ENCODE measurements at places on chromosomes 4 and X.

DNA sequence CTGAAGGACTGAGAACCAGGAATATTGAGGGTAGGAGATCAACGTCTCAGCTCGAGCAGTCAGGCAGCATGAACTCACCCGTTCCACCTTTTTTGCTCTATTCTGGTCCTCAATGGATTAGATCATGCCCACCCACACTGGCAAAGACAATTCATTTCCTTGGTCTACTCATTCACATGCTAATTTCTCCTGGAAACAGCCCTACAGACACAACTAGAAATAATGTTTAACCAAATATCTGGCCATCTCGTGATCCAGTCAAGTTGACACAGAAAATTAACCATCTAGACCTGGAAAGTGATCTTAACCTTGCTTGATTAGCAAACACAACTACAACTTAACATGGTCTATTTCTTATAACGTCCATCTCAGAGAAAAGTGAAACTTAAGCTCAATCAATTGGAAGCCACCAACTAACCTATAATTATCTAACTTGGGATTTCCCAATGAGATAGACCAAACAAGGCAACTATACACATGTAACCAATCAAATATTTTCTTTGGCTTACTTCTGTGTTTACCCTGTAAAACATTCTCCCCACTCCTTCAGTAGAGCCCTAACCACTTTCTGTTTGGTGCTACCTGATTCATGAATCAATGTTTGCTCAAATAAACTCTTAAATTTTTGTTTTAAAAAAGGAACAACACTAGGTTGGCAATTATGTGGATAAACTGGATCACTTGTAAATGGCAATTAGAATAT, 69.7 kb upstream of the MAMLD1 start:
- DNase-seq, result no peak

GRCh38 chr4:55154290-55154880, 29.0 kb upstream of the KDR start:
- no peak for DNase-seq

DNA sequence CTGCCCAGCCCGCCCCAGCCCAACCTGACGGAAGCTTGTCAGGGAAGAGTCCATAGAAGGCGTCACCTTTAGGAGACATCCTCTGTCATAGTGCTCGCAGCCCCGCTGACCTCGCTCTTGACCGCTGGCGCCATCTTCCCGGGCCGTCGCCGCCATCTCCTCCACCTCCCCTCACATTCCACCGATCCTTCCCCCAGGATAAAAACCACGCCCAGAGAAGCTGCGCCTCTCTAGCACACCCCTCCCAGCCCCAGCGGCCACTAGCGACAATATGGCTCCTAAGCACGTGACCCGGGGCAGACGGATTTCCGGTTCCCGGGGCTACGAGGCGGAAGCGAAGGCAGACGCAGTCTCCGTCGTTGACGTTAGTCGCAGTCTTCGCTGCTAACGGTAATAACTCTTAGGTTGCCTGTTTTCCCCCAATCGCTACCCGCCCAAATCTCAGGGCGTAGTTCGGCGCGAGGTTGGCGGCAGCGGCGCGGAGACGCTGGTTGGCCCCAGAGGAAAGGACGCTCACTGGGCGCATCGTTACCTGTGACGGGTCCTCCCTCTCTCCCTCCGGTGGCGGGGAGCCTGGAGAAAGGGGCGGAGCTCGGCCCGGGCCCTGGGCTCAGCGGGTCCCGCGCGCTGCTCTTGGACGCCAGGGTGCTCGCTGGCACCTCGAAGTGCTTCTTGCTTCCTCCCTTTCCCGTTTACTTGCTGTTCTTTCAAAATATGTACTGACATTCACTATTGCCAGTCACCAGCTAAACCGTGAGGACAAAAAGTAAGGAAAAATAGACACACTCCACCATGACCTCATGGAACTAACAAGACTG, at the start of the genes RCHY1 and THAP6:
Gene RCHY1 (minus strand): TSS at position 273 of the 818 bp plus-strand sequence. CDS start 117 bp downstream, at position 156.
Gene THAP6 (plus strand): TSS at position 343 of the 818 bp plus-strand sequence. CDS start 980 bp downstream, outside the sequence.
- peak; percentile 92 for DNase-seq

- DNase-seq, result no peak
Observed at GRCh38 chr4:164725066-164725465, 28.9 kb upstream of the SMIM31 start.

GRCh38 chr4:149790172-149790907, 25.3 kb downstream of the IQCM start:
- DNase-seq, result no peak

GRCh38 chr4:112923516-112923915, 125.9 kb upstream of the ANK2 start:
- no peak for DNase-seq

DNA sequence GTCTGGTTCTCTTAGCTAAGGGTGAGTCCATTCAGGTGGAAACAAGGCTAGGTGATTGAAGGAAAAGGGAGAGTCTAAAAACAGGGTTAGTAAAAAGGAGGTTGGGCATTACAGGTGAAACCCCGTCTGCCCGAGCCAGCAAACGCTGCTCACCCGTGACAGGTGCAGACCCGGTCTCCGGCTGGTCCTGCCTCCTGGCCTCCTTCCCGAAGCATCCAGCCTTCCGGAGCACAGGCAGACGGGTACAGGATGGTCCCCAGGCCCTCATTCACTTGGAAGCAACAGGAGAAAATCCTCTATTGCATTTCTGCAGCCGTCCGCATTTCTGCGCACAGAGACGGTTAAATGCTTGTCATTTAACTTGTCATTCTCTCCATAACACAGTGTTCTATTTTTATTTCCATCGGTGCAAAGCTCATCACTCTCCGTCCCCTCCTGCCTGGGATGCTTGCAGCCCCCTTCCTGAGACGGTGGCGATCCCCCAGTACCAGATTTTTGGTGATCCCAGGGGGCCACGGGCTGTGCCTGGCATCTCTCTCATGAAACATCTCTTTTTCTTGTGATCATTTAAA, 90.8 kb upstream of the PPP2R3B start:
- no peak for DNase-seq

GRCh38 chr4:55241461-55241860, 104.6 kb upstream of the SRD5A3 start:
- DNase-seq, result no peak

- no peak for DNase-seq
Observed at GRCh38 chr4:7183161-7183560, 9.2 kb upstream of the SORCS2 start.

- no peak for DNase-seq
Observed at GRCh38 chr4:151407018-151407417, 2.0 kb upstream of the FHIP1A start.

DNA sequence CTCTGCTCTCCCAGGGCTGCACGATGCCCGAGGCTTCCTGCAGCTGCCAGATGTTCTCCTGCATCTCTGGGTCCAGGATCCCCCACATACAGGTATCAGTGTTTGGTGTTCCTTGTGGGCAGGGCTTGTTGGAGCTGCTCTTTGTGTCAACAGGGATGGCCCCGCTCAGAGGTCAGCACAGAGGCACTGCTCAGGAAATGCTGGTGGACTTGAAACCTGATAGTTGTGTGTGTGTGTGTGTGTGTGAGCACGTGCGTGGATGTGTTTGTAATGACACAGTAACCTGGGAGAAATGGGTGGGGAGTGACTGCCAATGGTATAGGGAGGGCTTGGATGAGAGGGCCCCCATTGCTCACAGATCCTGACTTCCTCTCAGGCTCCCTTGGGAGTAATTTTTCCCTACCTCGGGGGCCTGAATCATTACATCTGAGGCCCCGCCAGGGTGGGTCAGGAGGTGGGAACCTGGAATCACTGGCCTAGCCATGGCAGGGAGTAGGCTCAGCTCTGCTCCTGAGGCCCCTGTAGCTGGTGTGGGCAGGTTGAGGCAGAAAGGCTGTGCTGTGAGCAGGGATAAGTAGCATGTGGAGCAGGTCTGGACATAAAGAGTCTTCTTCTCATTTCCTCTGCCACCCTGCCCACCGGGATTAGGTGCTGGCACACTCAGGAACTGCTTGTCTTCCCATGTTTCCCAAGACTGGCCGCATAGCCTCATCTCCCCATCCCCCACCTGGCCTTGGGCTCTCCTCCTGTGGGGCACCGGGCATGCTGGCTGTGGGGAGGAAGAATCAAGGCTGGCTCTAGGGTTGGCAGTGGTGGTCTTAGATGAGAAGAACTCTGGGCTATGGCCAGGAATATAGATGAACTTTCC, 2.5 kb upstream of the EFNB1 start:
- DNase-seq, result no peak

DNA sequence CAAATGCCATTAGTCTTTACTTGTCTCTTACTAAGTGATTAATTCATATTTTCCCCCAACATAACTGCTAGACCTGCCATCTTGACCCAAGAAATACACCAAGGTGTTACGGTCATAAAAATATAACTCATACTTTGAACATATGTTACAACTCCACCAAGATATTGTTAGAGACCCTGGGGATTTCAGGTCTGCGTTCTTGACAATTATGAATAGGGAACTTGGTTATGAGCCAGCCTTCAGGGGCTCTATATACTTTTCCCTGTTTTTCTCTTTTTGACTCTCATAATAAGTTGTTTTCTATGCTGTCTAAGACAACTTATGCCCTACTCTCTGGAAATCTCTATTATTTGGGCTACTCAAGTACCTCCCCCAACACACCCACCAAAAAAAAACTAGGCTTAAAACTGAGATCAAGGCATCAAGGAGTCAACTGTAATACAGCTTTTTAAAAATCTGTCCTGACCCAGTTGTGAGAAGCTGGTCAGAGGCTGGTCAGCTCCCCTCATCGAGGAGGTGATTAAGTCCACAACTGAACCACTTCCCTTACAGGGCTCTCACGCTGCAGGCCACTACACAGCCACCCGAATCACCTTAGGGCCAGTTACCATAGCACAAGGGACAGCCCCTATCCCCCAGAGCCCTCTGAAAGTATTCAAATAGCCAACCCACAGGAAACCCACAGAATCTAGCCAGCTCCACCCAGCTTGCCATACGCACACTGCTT, 10.5 kb upstream of the TLR3 start:
- DNase-seq, result no peak

DNA sequence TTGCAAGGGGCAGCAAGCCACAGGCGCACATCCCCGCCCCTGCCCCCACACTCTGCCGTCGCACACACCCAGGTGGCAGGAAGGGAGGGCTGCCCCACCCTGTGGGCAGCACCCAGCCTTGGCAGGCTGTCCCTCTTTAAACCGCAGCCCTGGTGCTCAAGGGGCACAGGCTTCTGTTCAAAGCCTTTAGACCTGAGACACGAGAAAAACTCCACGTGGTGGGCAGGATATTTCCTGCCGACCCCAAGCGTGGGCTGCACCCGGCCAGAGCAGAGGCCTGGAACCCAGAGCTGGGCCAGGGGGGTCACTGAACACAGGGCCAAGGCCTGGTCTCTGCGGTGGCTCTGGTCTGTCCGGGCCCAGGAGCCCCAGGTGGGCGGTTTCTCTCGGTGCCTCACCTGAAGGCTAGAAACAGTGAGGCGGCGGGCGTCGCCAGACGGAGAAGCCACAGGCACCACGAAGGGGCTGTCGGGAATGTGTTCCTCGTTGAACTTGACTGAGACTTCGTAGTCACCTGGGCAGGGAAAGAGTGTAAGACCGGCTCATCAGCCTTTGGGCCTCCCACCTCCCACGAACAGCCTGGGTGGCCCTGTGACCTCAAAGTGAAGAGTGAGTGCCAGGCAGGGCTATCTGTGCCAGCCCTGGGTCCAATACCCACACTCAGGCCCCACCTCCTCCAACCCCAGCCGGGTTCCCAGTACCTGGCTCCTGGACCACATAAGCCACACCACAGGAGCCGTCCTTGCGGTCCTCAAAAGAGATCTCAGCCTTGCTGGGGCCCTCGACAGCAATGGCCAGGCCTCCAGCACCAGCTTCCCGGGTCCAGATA, 23.0 kb downstream of the FLNA start:
- DNase-seq, result no peak

- no peak for DNase-seq
Observed at GRCh38 chr4:69773484-69773883, 13.1 kb upstream of the SULT1B1 start.

DNA sequence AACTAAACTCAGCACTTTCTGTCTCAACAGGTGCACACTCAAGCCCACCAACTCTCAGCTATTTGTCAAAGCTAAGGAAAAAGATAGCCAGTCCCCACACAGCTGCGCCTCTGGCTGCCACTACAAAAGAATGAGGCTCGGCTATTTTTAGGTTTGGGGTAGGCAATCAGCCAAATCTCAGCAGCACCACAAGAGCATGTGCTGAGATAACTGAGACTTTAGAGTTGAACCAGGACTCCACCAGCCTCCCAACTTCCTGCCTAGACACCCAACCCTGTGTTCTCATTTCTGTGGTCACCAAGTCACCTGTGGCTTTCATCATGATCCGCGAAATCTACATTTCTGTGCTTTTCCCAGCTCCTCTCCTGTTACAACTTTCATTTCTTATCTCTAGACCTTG, 28.0 kb downstream of the DMD start:
- no peak for DNase-seq

- DNase-seq, result no peak
Observed at GRCh38 chr4:169341490-169341889, 70.7 kb upstream of the SH3RF1 start.

GRCh38 chr4:105911426-105911825, 16.2 kb downstream of the NPNT start:
- no peak for DNase-seq

- no peak for DNase-seq
Observed at GRCh38 chr4:75909405-75909804, 7.2 kb upstream of the PPEF2 start.

GRCh38 chr4:109251396-109251795, 51.1 kb downstream of the COL25A1 start:
- DNase-seq, result no peak

- DNase-seq, result no peak
Observed at GRCh38 chr4:120065974-120066516, 603 bp downstream of the MAD2L1 start.

GRCh38 chrX:151723156-151723760, 7.4 kb downstream of the FATE1 start:
- no peak for DNase-seq

DNA sequence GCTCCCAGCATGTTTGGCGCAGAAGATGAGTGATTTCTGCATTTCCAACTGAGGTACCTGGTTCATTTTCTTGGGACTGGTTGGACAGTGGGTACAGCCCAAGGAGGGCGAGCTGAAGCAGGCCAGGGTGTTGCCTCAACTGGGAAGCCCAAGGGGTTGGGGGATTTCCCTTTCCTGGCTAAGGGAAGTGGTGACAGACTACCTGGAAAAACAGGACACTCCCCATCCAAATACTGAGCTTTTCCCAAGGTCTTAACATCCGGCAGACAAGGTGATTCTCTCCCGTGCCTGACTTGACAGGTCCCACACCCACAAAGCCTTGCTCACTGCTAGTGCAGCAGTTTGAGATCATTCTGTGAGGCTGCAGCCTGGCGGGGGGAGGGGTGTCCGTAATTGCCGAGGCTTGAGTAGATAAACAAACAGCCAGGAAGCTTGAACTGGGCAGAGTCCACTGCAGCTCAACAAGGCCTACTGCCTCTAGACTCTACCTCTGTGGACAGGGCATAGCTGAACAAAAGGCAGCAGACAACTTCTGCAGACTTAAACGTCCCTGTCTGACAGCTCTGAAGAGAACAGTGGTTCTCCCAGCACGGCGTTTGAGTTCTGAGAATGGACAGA, 307.7 kb upstream of the ARSJ start:
- no peak for DNase-seq

DNA sequence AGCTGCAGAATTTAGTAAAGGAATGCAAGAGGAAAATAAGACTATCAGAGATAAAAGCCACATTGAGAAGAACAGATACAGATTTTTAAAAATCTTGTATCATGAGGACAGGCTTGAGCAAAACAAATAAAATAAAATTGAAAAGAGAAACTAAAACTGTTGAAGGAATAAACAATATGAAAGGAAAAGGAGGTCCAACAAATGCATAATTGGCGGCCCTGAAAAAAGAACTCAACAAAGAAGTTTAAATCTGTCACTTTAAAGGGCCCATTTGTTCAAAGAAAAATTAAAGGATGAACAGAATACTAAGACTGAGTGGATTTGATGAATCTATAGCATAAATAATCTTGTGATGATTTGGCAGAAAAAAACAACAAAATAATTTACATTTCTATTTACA, 36.5 kb downstream of the TMPRSS11B start:
- DNase-seq, result no peak

- DNase-seq, result no peak
Observed at GRCh38 chr4:179989975-179990374, 2253.2 kb upstream of the TENM3 start.
